IMR-90 (cell line): ENCODE measurements at places on chromosomes 1 and 21.

- DNase-seq = peak; percentile 85
These were observed 4.4 kb upstream of the PHC2 start for GRCh38 chr1:33435096-33435820.

DNA sequence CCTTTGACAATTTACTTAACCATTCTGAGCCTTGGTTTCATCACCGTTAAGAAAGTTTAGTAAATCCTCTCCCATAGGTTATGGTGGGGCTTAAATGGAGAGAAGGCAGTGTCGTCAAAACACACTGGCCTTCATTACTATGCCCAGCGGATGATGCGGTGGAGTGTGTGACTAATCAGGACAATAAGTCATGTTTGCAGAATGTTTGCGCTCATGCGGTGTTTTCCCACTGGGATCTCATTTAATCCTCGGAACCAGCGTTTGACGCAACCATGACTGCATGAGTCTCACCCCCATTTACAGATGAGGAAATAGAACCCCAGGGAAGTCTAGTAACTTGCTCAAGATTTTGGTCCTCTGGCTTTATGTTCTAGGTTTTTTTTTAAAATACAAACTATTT lies 17.5 kb downstream of the SLC26A9 start:
- DNase-seq = peak; percentile 85

DNA sequence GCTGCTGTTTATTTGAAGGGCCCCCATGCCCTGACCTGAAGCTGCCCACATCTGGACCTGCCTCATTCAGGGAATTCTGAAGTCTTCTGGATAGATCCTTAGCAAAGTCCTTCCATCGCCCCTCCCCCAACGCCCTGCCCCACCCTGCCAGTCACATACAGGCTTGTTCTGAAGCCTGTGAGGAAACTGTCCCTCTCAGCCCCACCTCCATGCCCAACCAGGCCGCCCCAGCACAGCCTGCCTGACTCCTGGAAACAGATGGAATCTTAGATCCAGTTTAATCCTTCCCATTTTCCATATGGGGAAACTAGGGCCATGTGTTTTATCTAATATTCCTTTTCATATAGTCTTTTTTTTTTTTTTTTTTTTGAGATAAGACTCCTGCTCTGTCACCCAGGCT lies 44.5 kb upstream of the GPR37L1 start:
- DNase-seq = no peak

DNA sequence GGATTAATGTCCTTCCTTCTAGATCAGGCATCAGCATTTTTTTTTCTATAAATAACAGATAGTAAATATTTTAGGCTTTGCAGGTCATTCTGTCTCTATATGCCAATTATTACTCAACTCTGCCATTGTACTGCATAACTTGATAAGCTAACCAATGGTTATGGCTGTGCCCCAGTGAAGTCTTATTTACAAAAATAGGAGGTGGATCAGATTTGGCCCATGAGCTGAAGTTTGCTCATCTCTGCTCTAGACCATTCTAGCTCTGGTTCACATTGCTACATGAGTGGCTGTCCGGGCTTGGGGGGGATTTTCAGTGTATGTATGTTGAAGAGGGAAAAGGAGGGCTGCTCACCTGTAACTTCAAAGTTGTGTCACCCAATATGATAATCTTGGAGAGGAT lies 10.1 kb downstream of the RAB7B start:
- no peak for DNase-seq

- no peak for DNase-seq
These were observed 16.5 kb downstream of the ATP1B1 start for GRCh38 chr1:169122976-169123375.

DNA sequence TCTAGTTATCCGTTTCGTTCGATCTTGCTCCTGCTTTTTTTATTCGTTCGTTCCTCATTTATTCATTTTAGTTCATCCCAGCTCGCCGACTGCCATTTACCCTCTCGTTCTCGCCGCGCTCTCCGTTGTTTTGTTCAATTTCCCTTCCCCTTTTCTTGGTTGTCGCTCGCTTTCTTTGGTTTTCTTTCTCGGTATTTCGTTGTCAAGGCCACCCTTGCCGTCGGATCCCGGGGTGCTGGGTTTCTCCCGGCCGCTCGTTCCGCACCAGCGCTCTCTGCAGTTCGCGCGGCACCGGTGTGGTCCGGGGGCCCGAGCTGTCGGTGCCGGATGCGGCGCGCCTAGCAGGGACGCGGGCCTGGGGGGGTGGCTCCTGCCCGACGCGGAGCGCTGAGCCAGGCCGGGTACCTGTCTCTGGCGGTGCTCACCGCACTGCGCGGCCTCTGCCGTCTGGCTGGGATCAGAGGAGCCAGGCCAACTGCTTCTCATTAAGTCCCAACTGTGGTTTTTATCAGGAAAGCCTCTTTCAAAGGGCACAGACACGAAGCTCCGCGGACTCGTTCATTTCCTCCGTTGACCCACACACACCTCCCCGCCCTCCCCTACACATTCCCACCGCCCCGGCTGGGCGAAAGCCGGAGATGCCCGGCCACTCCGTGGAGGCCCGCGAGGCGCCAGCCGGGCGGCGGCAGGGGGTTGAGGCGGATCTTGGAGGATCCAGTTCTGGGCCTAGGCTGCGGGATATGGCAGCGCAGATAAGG lies 1.6 kb downstream of the ALX3 start:
- no peak for DNase-seq
